ENCODE measurements at places on chromosomes 5 and 9.

GRCh38 chr5:127308945-127309344, 18.3 kb downstream of the MEGF10 start:
- DNase-seq, result no peak

DNA sequence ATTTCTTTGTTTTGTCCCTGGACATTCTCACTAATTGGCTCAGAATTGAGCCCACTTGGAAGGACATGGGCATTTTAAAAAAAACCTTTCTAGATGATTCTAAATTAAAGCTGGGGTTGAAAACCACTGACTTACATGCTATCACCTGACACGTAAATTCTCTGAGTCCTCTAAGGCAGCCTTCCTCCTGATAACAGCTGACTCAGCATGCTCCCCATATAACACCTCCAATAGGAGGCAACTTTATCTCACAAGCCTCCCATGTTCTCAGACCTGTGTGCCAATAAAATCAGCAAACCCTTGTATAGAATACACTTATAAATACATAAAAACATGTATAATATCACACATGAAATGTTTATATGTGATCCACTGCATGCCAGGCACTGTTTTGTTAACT, 49.2 kb upstream of the AGXT2 start:
- no peak for DNase-seq

DNA sequence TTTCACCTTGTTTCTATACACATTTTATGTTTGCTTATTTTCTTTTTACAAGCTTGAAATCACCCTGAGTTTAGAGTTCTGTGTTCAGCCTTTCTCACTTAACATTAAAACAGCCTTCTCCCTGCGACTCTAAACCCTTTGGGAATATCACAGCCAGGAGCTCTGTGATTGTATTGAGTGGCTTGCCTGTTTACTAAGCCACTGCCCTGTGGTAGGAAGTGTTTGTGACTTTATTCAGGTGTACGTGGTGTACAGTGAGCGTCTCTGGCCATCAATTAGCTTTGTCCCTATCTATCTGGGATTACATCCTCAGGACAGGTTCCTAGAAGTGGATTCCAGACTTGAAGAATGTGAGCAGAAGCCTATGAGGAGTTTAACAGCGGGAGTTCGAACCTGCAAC, 11.0 kb upstream of the NEURL1B start:
- no peak for DNase-seq

DNA sequence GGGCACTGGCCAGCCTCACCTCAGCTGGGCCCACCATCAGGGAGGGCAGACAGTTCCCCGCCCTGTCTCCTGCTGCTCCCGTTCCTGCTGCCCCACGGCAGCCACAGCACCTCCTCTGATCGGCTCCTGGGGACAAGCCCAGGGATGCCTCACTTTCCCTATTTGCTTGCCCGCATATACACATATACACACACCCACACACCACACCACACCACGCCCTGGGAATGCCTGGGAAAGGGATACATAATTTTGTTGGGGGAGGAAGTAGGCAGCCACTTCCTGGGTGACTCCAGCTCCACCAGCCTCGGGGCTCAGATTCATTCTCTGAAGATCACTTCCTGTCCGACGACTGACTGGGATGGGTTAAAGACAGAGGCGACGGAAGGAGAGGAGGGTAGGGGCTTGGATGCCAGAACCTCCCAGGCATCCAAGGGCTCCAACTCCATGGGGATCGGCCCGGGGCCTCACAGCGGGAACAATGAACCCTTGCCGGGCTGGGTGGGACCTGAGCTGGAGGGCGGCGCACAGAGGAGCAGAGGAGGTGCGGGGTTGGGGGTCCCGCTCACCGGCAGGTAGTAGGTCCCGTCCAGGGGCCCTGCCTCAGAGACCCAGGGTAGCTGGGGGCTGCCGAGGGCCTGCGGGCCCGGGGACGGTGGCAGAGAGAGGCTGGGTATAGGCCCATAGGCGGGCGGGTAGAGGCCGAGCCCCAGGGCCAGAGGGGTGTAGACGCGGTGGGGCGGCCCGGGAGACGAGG, 2.0 kb upstream of the MZB1 start:
- DNase-seq, result no peak

DNA sequence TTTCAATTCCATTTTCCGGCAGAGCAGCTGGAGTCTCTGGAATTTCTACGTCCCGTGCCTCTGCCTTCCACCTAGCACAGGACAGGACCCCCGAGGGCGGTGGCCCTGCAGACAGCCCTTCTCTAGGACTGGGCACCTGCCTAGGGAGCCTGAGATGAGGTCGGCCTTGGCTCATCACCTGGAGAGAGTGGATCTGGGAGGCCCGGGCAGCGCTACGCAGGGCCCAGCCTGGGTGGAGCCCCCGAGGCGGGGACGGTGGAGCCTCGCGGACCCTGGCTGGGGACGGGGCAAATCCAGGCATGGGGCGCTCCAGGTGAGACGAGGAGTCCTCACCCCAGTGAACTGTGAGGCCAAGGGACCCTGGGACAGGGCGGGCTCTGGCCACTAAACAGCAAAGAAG, 114.5 kb downstream of the MTRR start:
- no peak for DNase-seq

Measured in Caki2 (cell line).